Muscle of back (tissue), 13 donors: ENCODE measurements at places on chromosomes 16 and 17. TPM values are rescaled to one million over a fixed set of nuclear protein-coding genes. Genes with fewer than 3 reads are reported as not detected.

- no peak for DNase-seq
These were observed 176.8 kb downstream of the XYLT1 start for GRCh38 chr16:17293813-17294558.

Gene SMCR8
- 7.3 TPM for polyA plus RNA-seq

GRCh38 chr16:1532081-1532760 lies 1.2 kb upstream of the TMEM204 start:
- DNase-seq, result peak; percentile 78

DNA sequence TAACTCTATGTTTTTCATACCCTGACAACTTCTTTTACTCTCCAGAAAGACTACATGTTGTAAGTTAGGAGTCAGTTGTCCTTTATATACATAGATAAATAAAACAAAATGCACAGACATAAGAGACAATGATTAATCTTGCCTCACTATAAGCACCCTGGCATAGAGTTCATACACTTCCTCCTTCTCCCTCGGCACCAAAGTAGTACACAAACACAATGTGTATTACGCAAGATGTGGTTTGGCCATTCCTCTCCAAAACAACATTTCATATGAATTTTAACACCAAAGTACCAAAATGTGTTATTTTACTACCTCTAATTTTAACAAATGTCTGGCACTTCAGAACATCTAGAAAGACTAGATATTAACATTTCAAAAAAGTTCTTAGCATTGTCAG lies 17.2 kb upstream of the SLFN11 start:
- no peak for DNase-seq

- DNase-seq, result peak; percentile 84
These were observed 87.9 kb upstream of the TOB1 start for GRCh38 chr17:50953831-50954601.
